GM23338 (cell line): ENCODE measurements at places on chromosomes 16 and 17. TPM values are rescaled to one million over a fixed set of nuclear protein-coding genes. Genes with fewer than 3 reads are reported as not detected.

DNA sequence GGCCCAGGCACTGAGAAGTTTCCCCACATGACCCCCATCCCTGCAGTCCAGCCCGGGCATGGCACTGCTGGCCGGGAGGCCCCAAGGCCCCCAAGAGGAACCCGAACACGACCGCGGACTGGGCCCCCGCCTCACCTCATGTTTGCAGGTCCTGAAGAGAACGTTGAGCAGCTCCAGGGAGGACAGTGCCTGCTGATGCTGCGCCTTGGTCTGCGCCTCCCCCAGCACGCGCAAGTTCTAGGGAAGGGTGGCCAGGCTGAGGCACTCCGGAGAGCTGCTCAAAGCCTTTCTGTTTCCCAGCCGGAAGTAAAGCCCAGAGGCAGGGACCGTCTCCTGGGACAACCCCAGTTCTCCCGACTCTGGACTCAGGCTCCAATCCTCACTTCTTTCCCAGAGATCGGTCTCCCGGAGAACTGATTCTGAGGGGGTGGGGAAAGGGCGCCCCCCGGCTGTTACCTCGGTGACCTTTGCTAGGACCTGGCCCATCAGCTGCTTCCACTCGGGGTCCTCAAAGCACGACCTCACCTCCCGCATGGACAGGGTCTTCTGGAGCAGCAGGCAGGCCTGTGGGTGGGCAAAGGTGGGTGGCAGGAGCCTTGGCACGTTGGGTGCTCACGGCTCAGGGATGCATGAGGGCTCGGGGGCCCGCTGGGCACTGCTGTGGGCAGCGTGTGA is 13.7 kb downstream of the MYBBP1A start:
- no peak for DNase-seq

DNA sequence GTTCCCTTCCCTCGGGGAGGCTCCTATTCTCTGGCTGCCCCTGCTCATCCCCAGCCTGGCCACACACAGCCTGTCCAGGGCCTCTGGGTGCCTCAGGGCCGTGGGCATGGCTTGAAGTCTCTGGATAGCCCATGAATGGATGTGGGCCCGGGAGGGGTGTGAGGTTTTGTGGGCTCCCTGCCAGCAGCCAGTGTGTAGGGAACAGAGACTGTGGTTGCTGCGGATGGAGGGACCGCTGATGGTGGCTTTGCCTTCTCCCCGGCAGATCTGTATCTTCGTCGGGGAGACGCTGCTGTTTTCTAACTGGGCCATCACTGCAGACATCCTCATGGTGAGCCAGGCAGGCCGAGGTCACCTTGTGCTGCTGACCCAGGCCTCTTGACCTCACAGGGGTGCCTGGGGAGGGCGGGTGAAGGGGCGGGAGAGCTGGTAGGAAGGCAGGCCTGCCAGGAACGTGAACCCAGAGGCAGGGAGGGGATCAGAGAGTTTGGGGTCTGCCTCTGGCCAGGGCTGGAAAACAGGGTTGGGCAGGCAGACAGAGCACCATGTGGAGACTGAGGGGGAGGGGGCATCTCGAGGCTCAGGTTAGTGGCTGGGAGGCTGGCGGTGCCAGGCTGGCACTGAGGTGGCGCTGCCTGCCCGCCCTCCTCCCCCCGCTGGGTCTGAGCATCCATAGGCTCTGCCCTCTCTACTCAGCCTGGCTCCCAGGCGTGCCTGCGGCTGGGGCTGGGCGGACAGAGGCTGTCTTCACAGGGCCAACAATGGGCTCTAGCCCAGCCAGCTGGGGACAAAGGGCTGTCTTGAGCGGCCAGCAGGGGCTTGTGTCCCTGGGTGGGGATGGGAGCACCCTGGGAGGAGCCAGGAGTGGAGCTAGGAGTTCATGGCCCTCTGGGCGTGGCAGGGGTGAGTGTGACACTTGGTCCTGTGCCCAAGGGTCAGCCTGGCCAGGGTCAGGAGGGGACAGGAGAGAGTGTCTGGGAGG is 21.4 kb downstream of the MYBBP1A start:
- no peak for DNase-seq

GRCh38 chr17:46121841-46122485 is 71.3 kb downstream of the KANSL1 start:
- DNase-seq: no peak

DNA sequence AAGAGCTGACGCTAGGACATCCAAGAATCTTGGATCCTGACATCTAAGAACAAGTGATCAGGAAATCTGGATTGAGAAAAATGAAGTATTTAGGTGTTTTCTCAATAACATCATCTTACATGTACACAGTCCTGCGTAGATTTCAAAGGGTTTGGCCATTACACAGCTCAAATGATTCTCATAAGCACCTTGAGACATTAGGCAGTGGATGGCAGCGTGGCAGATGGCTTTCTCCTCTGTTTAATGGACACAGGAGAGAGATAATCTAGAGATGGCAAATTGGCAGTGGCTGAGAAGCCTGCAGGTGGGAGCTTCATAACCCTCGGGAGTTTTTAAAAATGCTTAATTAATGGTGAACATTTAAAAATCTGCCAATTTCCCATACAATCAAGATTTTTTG is 137.5 kb downstream of the ZFHX3 start:
- DNase-seq: no peak

DNA sequence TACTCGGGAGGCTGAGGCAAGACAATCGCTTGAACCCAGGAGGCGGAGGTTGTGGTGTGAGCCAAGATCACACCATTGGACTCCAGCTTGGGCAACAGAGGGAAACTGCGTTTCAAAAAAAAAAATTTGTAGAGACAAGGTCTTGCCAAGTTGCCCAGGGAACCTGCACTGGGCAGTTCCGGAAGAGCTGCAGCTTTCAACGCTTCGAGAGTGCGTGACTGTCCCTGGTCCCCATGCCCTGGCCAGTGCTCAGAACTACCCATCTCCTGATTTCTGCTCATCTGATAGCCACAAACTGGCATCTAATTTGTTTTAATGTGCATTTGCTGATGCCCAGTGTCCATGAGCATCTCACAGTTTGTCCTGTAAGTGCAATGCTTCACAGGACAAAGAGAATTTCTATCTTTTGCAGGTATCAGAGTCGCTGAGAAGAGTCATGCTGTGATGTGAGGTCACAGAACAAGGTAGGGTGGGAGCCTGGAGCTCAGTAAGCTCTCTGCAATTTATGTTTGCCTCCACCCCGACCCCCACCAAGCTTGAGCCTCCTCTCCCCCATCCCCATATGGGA is 3.9 kb downstream of the ACTG1 start:
- DNase-seq: no peak

DNA sequence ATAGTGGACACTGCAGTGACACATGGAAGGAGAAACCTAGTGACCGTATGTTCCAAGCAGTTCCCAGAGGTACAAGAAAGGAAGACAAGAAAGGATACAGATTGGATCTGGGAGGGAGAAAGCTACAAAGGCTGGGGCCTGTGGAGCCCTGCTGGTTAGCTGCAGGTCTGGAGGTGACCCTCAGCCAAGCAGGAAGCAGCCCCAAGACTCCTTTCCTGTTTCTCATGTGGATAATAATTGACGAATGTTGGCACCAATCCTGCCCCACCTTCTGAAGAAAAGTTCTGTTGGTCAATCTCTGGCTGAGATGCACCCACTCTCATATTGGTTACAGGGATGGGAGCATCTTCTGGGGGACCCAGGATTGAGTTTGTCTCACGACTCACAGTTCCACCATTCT is 99.8 kb downstream of the SHISA6 start:
- no peak for DNase-seq

GRCh38 chr17:81193470-81194224 is 27.6 kb upstream of the AATK start:
- DNase-seq: no peak

GRCh38 chr16:72464597-72465368 is 292.8 kb upstream of the PMFBP1 start:
- no peak for DNase-seq

DNA sequence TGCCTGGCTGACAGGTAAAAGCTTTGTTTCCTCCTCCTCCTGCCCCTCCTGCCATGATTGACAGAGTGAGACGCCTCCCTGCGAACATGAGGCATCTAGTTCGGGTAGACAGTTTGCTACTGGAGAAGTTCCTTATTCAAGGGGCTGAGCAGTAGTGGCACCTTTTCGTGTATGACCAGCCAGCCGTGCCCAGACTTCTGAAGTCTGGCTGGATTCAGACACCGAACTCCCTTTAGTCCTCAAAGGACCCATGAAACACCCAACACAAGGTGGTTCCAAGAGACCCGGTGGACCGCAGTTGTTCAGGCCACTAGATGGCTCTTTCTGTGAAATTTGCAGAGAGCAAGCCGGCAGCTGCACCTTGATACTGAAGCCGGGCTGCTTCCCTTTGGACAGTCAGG is 192.8 kb downstream of the XYLT1 start:
- DNase-seq: peak; percentile 76

DNA sequence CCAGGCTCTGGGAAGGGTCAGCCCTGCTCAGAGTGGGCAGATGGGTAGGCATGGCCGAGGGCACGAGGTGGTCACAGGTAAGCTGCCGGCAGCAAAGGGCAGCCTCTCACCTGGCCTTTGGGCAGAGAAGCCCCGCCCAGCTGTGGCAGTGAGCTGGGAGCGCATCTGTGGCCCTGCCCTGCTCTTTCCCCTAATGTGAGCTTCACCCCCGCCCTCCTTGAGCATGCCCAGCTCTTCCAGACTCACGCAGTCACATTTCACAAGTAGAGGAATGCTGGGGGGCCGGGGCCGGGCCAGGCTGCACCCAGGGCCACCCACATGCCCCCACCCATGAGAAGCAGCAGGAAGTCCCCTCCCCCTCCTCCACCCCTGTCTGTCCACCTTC is 40.7 kb upstream of the SLC38A10 start:
- no peak for DNase-seq

DNA sequence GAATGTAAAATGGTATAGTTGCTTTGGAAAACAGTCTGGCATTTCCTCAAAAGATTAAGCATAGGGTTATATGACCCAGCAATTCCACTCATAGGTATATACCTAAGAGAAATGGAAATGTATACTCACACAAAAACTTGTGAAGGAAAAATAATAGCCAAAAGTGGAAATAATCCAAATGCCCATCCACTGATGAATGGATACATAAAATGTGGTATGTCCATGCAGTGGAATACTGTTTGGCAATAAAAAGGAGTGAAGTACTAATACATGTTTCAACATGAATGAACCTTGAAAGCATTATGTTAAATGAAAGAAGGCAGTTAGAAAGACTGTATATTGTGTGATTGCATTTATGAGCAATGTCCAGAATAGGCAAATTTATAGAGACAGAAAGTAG is 25.1 kb downstream of the NUP93 start:
- DNase-seq: no peak

GRCh38 chr16:7316281-7316888 is 16.3 kb upstream of the RBFOX1 start:
- DNase-seq: no peak

DNA sequence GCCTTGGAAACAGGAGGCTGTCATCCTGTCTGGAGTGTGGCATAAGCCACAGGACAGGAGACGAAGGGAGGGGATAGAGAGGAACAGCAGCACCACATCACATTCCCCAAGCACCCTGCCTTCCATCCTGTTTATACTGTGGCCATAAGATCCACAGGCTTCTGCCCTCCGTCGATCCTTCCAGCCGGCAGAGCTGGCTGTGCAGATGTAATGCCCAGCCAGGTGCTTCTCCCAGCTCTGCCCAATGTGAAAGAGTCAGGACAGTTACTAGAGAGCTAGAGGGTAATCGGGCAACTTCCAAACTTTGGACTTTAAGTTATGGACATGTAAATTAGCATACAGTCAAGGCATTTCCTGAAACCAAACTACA is 368.4 kb downstream of the SOX9 start:
- no peak for DNase-seq

GRCh38 chr16:27193300-27193990 is 9.9 kb upstream of the KDM8 start:
- DNase-seq: no peak

- DNase-seq: peak; percentile 63
Observed at GRCh38 chr17:29588562-29589411, 661 bp downstream of the GIT1 start.

- DNase-seq: peak; percentile 63
Observed at GRCh38 chr16:2715519-2715918, 4.5 kb downstream of the PRSS27 start.

- no peak for DNase-seq
Observed at GRCh38 chr17:39750131-39751015, 12.6 kb downstream of the GRB7 start.

GRCh38 chr17:55699181-55699860 is 23.3 kb downstream of the TMEM100 start:
- no peak for DNase-seq

GRCh38 chr17:28792877-28793661 is 49.3 kb downstream of the TRAF4 start:
- peak; percentile 33 for DNase-seq

DNA sequence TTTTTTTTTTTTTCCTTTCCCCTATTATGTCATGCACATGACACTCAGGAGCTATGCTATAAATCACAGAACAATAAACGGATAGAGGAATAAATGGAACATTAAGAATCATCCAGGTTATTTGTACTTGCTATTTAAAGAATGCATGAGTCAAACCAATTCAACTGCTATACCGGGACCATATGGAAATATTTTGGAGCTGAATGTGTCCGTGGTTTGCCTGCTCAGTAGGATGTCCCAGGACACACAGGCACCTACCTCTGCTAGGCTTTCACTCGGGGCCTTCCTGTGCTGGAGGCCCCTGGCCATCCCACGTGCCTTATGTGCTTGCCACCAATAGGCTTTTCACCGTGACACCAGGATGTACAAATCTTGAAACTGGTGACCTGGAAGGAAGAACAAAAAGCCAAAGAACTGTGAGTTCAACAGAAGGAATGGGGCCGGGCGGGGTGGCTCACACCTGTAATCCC is 15.3 kb upstream of the SEC14L1 start:
- DNase-seq: no peak

GRCh38 chr17:73942703-73943415 is 260.6 kb upstream of the RPL38 start:
- no peak for DNase-seq

GRCh38 chr17:77688369-77688768 is 270.1 kb upstream of the TNRC6C start:
- no peak for DNase-seq

Gene CCDC137
- total RNA-seq: 22.3 and 26.1 TPM in 2 replicates

Gene KLHL10
- total RNA-seq: 0.27 and 0.42 TPM in 2 replicates

Gene SCNN1B
- 1.1 and 1.2 TPM in 2 replicates for total RNA-seq

Gene CCL4
- total RNA-seq: not detected in 2 replicates

Gene MPO
- 0.12 TPM in 1 of 2 replicates, not detected in the other for total RNA-seq

Gene P2RX5
- total RNA-seq: 11.6 and 13.6 TPM in 2 replicates

Gene IL34
- total RNA-seq: 4.6 and 6.6 TPM in 2 replicates

Gene GAST
- total RNA-seq: not detected in 2 replicates

Gene DNASE1L2
- 0.66 TPM in 1 of 2 replicates, not detected in the other for total RNA-seq

Gene C17orf100
- total RNA-seq: 1.7 and 2.7 TPM in 2 replicates
